ENCODE measurements at places on chromosomes 6 and 20. TPM values are rescaled to one million over a fixed set of nuclear protein-coding genes. Genes with fewer than 3 reads are reported as not detected.

MEP1A gene
- total RNA-seq = not detected

- DNase-seq = no peak
These were observed 346.8 kb upstream of the CNR1 start for GRCh38 chr6:88512951-88513350.

- no peak for DNase-seq
These were observed 317.2 kb upstream of the TCF21 start for GRCh38 chr6:133571681-133572080.

DNA sequence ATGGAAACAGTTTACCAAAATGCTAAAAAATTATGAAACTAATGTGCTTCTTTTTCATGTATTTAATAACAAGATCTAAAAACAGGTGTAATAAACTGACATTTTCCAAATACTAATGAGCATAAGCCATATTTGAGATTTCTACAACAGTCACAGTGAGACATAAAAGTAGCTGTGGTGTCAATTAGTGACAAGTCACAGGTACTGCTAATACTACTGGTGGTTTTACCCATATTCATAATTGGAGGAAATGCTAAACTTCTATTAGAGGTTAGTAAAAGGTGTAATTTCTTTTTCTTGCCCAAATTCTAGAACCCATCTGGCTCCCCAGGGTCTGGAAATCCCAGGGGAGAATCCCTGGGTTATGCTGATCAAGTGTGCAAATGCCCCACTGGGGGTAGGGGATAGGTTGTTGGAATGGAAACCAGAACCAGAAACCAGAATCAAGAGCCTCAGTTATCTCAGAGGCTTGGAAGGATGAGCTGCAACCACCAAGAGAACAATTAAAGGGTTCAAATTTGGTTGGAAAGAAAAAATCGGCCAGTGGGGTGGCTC lies 7.1 kb upstream of the GTF2H4 start:
- no peak for DNase-seq

DNA sequence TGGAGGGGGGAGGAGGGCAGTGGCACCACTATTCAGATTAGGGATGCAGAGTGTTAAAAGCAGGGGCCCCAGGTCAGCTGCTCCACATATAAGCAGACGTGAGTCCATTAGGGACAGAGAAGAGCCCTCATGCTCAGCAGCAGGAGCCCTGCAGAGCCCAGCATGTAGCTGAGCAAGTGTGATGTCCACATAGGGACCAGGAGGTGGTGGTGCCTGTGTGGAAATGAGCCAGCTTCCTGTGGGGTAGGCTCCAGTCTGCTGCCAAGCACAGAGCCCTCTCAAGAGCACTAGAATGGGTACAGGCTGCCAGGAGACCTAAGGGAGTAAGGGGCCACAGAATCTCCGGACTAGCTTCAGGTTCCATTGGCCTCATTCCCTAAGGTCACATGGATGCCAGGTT lies 57.9 kb upstream of the MLN start:
- no peak for DNase-seq

DNA sequence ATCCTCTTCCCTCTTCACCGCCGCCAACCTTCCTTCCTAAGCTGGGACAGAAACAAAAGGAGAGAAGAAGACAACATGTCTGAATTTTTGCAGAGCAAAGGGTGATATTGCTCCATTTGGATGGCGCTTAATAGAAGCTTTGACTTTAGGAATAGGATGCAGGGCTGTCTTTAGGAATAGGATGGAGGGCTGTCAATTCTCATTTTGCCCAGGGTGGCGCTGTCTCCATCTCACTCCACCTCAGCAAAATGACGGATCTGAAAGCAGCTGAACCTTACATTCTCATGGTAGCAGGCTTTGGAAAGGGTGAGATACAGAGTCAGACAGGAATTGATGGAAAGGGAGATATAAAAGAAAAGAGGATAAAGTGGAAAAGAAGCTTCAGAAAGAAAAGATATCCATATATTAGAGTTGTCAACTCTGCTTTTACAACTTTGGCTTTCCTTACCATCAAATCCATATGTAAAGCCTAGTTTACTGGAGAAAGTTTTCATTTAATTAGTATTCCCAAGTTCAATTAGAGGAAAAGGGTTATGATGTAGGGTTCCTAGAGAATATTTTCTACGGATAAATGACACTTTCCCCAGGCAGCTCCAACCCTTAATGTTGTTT lies 2.4 kb downstream of the MTCL3 start:
- peak; percentile 23 for DNase-seq

GRCh38 chr20:43766917-43767316 lies 40.1 kb upstream of the GTSF1L start:
- DNase-seq = no peak

- DNase-seq = peak; percentile 62
These were observed 23.7 kb downstream of the SERPINB1 start for GRCh38 chr6:2817903-2818443.

DNA sequence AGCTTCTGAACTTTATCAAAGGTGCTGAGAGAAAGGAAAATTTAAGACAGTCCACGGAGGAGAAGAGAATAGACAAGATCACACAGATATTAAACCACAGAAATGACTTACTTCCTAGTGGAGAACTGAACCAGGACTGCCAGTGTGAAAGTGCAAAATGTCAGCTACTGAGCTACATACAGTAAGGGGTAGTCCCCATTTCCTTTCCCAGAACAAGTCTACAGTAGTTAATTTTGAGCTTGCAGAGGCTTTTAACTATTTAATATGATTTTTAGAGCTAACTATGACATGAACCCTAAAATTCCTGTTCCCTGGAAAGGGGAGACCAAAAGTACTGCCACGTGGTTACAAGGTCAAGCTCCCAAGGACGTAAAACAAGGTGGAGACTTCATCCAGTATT lies 45.1 kb downstream of the CEP85L start:
- DNase-seq = no peak

DNA sequence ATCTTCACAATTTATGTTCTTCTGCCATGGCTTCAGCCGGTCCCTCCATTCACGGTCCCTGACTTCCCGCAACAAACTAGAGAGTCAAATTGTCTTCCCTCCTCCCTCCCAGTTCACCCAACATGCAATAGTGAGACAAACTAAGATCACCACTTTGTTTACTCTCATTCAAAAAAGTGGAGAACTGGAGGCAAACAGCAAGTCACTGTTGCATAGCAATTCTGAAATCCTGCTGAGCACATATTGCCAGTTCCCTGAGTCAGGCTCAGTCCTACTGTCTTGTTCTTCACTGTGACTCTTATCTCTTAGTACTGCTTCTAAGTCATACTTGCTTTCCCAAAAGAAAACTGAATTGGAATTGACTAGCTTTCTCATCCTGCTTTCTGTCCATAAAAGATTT lies 287.2 kb upstream of the SASH1 start:
- DNase-seq = peak; percentile 6

DNA sequence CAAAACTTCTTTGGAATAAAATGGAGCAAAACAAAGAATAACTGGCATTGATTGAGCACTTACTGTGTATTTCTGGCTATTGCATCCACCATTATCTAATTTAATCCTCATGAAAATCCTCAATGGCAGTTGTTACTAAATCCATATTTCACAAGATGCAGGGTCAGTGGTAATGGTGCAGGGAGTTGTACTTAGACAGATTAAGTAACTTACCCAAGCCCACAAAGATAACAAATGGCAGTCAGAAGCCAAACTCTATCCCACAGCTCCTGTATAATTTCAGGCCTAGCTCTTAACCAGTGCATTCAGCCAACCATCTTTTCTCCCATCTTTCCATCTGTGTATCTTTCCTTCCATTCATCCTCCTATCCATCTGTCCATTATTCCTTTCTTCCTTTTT lies 29.3 kb upstream of the SSTR4 start:
- DNase-seq = no peak

GRCh38 chr6:96836631-96837080 lies 621 bp downstream of the GPR63 start:
- no peak for DNase-seq
